ENCODE measurements at places on chromosomes 11 and 22. TPM values are rescaled to one million over a fixed set of nuclear protein-coding genes. Genes with fewer than 3 reads are reported as not detected.

DNA sequence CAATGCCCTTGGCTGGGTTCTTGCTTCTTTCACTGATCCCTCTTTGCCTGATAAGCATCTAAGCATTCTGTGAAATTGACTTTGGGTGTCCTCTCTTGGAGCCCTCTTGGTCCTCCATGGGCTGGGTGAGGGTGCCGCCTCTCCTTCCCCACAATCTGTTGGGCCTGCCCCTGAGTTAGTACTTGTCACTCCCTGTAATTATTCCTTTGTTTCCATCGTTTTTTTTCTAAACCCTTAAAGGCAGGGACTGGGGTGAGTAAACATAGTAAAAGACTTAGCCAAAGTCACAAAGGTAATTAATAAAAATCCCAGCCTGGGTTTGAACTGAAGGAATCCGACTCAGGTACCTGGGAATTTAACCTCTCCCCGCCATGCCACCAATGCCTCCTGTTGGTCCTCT lies 188.1 kb downstream of the MYO18B start:
- H3K36me3 ChIP-seq = no peaks in the 10 kb centered on the region
- H3K27me3 ChIP-seq = no peaks in the 10 kb centered on the region
- no peak overlapping the region for H3K27ac ChIP-seq
- no peak overlapping the region for H3K4me3 ChIP-seq
- H3K4me1 ChIP-seq = no peaks in the 10 kb centered on the region

The PUS3 gene
- total RNA-seq = 19.9 TPM

DNA sequence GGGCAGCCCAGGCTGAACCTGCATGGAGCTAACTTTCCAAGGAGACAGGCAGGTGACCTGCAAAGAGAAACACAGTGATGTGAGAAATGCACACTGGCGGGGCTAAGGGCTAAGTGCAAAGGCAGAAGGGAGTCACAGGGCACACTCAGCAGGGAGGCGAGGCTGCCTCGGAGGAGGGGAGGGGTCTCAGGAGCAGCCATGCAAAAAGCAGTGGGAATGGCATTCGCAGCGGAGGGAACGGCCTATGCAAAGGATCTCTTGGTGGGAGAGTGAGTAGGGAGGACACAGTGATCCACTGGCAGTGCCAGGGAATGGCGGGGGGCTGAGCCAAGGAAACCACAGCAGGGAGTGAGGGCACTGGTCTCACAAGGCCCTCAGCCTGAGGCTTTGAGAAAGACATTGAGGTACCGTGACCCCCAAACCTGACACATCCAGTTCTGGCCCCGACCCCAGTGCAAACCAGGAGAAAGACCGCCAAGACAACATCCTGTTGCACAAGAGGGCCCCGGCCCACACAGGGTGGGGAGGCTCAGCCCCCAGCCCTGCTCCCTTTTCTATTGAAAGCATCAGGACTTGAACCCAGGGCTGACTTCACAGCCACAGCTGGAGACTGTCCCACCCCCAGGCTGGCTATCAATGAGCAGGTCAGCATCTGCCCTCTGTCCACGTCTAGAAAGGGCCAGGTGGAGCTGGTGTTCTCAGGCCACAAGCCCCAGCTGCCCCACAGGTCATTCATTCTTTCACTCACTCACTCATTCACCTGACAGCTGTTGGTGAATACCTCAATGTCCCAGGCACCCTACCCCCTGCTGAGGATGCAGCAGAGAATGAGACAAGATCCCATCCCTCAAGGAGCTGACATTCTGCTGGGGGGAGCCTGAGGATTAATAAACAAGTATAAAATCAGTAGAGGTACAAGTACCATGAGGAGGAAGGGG lies 50.7 kb downstream of the IGLL1 start:
- no peaks in the 10 kb centered on the region for H3K36me3 ChIP-seq
- no peak overlapping the region for H3K4me3 ChIP-seq
- DNase-seq = no peak
- no peaks in the 10 kb centered on the region for H3K27me3 ChIP-seq

DNA sequence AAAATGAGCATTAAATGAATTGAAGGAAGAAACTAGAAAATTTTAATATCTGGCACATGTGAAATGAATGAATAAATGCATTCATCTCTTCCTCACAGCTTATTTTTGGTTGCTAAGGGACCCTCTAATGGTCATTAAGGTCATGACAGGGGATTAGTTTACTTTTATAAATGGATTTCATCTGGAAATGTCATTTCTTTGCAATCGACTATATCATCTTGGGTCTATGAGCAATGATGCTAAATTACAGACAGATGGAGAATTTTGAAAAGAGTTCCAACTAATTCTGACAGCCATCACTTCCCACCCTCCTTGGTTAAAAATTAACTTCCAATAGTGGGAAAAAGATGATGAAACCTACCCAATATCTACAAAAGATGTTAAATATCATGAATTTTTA lies 98.0 kb downstream of the KIF18A start:
- no peaks in the 10 kb centered on the region for H3K4me1 ChIP-seq
- H3K27ac ChIP-seq = no peak overlapping the region
- H3K27me3 ChIP-seq = no peaks in the 10 kb centered on the region
- no peaks in the 10 kb centered on the region for H3K36me3 ChIP-seq
- no peak for DNase-seq

Measured in Caco-2 (cell line).